NCI-H187 (cell line): ENCODE measurements at places on chromosomes 11 and 22.
A peak's percentile ranks its signal among the peaks of the same experiment; 100 is the strongest.

GRCh38 chr22:26835929-26836528 is 178.6 kb downstream of the MIAT start:
- peak; percentile 3 for DNase-seq

- no peak for DNase-seq
Observed at GRCh38 chr11:14041040-14041439, 78.5 kb downstream of the SPON1 start.

DNA sequence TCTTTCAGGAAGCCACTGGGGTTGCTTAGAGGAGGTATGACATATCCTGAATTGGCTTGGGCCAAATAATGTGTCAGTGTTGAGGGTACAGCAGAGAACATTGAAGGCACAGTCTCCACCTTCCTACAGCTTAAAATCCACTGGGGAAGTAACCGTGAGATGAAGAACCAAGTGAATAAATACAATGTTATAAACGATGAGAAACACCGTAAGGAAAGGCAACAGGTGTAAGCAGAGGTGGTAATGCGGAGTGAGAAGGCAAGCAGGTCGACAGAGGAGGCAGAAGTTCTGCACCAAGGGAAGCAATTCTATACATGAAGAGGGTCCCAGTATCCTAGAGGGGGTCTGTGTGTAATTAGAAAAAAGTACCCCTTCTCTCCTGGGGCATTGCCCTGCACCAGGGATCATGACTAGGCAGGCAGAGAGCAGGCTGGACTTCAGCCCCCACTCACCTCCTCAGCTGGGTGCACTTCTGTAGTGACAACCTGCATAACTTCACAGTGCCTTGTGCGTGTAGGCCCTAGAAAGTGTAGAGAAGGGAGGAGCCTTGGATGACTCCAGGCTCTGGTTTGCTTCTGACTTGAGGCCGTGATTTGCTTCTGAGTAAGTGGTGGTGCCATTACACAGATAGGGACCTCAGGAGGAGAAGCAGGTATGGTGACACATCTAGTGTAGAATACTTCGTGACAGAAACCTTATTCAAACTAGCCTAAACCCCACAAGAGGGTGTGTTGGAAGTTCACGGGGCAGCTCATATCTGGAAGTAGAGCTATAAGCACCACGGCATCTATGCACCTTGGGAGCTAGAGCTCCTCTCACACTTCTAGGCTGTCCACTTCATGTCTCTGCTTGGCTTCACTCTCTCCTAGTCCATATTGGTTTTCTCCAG is 4.9 kb downstream of the MYOD1 start:
- DNase-seq = no peak

- no peak for DNase-seq
Observed at GRCh38 chr11:15148169-15148568, 33.4 kb downstream of the INSC start.

DNA sequence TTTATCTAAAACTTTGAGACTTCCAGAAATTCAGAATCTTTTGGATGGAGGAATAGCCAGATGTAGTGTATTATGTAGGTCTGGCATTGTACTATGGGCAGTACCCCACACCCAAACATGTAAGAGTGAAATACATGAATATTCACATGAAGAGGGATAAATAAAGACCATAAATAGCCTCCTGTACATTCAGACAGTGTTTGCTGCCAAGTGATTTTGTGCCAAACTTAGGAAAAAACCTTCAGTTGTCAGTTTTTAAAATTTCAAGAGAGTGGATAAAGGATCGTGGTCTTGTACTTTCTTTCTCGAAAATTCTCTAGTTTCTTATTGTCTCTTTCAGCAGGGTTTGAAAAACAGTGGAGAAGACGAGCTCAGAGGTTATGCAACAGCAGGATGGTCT is 150.3 kb upstream of the LARGE1 start:
- no peak for DNase-seq
